GM23338 (cell line): ENCODE measurements at places on chromosomes 5 and 9.

DNA sequence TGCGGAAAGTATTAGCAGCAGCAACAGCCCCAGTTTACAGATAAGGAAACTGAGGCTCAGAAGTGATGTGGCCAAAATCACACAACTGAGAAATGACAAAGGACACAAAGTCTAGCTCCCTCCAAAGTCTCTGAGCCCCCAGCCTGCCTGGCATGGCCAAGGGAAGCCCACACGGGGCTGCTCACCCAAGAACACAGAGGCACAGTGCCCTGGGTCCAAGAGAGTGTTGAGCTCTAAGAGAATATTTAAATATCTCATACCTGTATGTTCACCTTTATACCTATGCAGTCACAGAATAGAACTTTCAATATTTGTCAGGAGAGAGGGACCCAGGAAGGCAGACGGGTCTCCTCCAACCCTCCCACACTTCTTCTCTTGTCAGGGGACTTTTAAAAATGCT, 16.6 kb downstream of the VAV2 start:
- no peak for DNase-seq

- DNase-seq, result peak; percentile 88
Measured at GRCh38 chr5:64784451-64785025, 15.8 kb downstream of the CWC27 start.

DNA sequence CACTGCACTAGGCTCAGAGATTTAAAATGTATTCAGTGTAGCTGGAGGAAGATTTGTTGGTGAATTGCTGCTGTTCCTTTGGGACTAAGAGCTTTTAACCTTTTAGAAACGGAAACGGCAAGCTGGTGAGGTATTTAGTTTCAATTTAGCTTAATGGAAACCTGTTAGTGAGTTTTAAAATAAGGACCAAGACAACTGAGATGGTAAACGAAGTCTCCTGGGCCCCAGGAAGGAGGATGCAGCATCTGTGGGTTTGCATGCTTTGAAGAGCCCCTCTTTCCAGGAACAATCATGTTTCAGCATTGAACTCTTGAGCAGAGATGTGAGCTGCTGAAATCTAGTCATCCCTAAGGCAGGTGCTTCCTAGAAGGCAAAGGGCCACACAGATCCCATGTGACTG, 16.5 kb downstream of the DNAI1 start:
- DNase-seq, result no peak

DNA sequence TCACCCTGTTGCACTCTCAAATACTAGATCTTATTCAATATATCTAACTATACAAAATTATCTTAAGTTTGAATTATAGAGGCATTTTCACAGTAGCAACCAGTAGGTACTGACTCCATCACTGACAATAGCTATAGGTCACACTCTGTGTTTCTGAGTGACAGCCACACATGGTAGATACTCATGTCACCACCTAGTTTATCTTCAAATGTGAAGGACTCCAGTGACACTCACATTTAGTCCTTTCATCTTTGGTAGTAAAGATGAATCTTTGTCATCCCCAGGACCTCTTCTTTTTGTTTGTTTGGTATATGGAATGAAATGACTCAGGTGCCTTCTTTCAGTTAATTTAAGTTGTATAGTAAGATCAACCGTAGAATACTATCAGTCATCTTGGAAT, 102.5 kb upstream of the DHFR start:
- DNase-seq, result no peak

DNA sequence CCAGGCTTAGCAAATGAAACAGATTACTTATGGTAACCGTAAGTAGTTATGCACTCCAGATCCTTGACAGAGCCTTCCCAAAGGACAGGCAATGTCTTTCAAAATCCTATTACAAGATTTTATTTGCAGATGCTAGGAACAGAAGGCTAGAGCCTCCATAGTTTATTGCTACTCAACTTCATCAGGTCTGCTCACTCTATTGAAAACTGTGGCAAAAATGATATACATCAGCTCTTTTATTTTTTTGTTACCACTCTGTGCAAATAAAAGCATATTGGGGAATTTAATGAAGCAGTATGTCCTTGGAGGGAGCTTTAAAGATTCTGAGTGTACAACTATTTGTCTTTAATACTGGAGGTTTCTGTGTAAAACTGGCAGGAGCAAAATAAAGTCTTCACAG, 46.5 kb downstream of the SLC44A1 start:
- no peak for DNase-seq

DNA sequence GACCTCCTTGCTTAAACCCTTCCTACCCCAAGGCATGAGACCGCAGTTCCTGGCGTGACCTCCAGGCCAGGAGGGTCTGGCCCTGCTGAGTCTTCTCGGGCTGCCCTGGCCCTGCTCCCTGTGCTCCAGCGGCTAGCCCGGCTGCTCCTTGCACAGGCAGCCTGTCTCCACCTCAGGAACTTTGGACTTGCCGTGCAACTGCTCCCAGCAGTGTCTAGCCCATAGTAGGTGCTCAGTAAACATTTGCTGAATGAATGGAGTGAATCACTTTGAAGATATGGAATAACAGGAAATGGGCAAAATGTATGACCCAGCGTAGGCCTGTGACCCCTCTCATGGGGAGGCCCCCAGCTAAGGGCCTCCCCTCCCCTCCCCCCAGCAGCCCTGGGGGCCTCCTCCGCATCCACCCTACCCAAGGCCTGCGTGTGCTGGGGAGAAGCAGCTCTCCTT, 127.1 kb downstream of the ZNF354C start:
- DNase-seq, result peak; percentile 68

DNA sequence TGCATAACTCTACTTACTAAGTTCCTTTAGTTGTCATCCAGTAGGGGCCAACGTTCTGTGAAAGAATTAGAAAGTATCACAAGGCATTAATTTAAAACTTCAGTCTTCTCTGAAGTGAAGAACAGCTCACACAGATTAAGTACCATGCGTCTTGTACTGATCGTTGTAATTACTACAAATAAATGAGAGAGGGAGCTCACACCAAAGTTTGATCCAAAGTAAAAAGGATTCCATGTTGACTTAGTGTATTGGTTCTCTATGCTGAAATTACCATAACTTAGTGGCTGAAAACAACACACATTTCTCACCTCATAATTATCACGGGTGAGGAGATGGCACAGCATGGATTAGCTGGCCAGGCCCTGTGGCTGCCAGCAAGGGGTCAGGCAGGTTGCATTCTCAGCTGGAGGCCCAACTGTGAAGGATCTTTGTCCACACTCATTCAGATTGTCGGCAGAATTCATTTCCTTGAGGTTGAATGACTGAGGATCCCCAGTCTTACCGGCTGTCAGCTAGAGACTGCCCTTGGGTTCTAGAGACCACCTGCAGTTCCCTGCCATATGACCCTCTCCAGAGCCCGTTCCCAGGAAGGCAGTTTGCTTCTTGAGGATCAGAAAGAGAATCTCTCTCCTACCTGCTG, 169.1 kb downstream of the YTHDC2 start:
- peak; percentile 52 for DNase-seq

DNA sequence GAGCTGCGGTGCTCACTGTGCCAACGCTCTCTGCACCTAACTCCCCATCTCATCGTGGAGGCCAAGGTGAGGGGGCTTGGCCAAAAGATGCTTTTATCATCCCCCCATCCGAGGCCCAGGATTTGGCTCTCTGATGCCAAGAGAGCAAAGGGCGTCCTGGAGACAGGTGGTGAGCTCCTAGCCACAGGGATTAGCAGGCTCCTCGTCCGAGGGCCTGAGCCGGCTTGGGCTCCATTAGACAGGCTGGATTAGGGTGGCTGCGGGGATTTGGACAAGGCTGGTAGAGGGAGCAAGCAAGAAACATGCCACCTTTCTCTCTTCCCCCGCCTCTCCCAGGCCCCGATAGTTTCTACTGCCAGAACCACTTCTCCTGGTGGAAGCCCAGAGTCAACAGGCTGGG, 1.0 kb upstream of the GRM6 start:
- peak; percentile 11 for DNase-seq

GRCh38 chr9:18056269-18056992, 417.5 kb upstream of the ADAMTSL1 start:
- no peak for DNase-seq

DNA sequence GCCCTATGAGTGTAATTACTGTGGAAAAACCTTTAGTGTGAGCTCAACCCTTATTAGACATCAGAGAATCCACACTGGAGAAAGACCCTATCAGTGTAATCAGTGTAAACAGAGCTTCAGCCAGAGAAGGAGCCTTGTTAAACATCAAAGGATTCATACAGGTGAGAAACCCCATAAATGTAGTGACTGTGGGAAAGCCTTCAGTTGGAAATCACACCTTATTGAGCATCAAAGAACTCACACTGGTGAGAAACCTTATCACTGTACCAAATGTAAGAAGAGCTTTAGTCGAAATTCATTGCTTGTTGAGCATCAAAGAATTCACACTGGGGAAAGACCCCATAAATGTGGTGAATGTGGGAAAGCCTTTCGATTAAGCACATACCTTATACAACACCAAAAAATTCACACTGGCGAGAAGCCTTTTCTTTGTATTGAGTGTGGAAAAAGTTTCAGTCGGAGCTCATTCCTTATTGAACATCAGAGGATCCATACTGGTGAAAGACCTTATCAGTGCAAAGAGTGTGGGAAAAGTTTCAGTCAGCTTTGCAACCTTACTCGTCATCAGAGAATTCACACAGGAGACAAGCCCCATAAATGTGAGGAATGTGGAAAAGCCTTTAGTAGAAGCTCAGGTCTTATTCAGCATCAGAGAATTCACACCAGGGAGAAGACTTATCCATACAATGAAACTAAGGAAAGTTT, 9.9 kb downstream of the ZNF189 start:
- no peak for DNase-seq

DNA sequence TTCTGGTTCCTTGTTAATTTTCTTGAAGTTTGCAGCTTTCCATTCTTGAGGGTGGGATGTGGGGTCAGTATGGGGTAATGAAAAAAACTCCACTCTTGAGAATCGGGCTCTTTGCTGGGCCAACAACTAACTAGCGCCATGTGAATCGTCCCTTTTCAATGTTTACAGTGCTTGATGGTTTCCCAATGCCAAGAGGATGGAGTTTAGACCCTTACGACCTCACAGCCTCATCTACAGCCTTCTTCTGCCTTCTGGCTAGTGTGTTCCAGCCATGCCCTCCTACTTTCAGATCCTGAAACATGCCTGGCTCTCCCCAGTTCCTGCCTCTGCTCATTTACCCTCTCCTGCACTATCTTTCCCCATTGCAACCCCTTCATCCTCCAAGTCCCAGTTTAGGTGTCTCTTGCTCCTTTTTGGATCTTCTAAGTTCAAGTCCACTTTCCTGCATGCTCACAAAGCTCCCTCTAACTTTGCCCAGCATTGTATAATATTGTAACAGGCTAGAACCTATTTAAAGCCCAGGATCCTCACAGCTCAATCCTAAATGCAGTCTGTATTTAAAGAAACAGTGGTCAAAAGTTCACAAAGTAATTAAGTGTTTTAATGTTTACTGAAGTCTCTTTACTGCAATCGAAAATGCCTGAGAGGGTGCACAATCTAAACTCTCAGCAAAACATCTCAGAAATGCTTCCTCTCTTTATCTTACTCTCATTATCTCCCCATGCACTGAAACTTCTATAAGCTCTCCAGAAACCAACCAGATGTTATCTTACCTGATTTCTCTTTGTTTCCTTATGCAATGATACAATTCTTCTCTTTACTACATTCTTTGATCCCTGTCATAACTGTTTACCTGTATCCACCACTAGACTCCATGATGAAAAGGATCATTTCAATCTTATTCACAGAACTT, 20.6 kb upstream of the CAST start:
- DNase-seq, result no peak

DNA sequence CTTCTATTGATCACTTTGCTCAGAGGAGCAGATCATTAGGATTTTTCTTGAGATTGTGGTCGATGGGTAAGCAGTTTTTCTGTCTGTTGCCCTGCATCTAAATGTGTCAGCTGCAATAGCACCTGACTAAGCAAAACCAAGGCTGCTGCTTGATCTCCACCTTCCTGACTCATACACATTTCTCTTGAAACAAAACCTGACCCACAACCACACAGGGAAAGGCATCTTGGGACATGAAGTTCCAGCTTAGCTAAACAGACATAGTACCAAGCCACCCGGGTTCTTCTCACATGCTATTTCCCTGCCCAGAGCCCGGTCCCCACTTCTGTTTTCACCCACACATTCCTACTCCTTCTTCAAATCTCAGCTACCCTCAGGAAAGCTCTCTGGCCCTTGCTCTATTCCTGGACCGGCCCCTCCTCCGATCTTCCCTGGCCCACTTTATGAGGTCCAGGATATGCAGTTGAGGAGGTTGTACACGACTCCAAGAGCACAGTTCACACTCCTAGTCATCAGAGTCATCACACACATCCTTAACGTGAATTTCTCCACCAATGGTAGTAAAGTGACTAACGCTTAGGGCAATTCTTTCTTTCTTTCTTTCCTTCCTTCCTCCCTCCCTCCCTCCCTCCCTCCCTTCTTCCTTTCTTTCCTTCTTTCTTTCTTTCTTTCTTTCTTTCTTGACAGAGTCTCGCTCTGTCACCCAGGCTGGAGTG, 16.0 kb upstream of the ZBTB43 start:
- DNase-seq, result no peak

GRCh38 chr5:6581090-6581489, 51.8 kb downstream of the NSUN2 start:
- no peak for DNase-seq

GRCh38 chr9:117315236-117315635, 99.6 kb downstream of the ASTN2 start:
- no peak for DNase-seq

- DNase-seq, result no peak
Measured at GRCh38 chr9:85089188-85089969, 419.9 kb downstream of the NTRK2 start.

DNA sequence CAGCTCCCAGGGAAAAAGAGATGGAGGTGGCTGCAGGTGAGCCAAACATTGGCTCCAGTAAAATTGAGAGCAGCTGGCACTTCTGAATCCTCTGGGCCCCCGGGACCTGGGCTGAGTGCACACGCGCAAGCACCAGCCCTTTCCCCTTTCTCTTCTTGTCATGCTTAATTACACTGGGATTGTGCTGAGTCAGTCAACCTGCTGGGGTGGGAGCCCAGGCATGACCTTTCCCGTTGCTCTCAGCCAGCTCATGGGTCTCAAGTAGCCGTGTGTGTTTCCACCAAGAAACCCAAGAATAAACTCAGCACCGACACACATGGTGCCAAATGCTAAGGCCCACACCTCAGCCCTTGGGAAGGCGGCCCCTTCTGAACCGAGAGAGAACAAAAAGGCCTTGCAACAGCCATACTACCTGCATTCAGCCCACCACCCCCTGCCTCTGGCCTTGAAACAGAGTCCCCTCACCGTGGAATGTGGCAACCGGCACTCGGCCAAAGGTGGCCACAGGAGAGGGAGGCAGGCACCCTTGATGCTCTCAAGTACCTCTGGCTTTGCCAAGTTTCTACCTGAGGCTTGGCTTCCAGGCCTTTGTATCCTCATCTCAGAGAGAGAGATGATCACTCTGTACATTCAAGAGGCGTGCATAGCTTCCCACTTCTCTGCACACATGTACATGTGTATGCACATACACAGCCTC, 28.1 kb downstream of the SLIT3 start:
- no peak for DNase-seq

- peak; percentile 18 for DNase-seq
Measured at GRCh38 chr9:22383718-22384117, 62.9 kb upstream of the DMRTA1 start.
